ENCODE measurements at places on chromosomes 6 and 20. TPM values are rescaled to one million over a fixed set of nuclear protein-coding genes. Genes with fewer than 3 reads are reported as not detected.
A peak's percentile ranks its signal among the peaks of the same experiment; 100 is the strongest.

DNA sequence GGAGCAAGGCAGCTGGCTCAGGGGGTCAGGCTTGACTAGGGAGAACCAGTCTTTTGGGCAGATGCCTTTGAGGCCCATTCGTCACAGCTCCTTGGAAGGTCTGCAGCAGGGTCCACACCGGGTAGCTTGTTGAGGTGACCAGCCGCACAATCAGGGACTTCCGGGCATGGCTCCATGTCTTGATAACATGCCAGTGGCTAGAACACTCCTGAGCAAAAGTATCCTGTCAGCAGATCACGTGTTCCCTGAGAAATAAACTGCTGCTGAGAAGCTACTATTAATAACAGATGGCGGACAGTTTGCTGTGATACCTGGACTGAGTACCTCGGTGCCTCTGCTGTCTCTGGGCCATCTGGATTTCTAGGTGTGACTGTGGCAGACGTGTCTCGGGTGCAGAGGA is 235.9 kb downstream of the PRKN start:
- DNase-seq, result no peak

SPEF1 gene
- polyA plus RNA-seq, result 2.3 TPM

LY86 gene
- 0.95 TPM for polyA plus RNA-seq

DNA sequence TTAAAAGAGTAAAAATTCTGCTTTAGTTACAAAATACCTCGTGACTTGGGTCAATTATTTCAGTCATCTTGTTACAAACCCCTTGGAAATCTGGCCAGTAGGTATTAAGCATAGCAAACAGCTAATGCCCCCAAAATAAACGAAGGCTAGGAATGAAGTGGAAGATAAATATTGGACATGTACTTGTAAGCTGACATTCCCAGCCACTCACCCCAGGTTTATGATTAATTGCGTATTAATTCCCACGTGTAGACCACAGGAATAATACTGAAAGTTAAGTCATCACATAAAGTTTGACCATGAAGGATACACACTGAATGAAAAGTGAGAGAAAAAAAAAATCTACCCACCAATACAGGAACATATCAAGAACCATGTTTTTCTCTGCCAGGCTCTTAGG is 936.5 kb upstream of the ADGRB3 start:
- no peak for DNase-seq

TRIM15 gene
- polyA plus RNA-seq, result 0.53 TPM

DNA sequence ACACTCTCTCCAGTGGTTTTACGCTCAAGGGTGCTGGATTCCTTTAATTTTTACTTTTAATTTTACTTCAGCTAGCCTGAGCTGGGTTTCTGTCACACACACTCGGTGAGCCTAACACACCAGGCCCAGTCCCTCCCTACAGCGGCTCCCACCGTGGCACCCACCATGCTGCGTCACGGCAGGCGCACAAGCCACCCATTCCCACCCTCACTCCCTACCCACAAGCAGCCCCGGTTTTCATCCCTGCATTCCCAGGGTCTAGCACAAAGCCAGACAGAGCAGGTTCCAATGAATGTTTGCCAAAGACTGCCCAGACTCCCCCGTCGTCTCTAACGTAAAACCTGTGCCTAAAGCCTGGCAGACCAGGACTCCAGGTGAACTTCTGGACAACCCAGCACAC is 50.3 kb downstream of the MYH7B start:
- no peak for DNase-seq

DNA sequence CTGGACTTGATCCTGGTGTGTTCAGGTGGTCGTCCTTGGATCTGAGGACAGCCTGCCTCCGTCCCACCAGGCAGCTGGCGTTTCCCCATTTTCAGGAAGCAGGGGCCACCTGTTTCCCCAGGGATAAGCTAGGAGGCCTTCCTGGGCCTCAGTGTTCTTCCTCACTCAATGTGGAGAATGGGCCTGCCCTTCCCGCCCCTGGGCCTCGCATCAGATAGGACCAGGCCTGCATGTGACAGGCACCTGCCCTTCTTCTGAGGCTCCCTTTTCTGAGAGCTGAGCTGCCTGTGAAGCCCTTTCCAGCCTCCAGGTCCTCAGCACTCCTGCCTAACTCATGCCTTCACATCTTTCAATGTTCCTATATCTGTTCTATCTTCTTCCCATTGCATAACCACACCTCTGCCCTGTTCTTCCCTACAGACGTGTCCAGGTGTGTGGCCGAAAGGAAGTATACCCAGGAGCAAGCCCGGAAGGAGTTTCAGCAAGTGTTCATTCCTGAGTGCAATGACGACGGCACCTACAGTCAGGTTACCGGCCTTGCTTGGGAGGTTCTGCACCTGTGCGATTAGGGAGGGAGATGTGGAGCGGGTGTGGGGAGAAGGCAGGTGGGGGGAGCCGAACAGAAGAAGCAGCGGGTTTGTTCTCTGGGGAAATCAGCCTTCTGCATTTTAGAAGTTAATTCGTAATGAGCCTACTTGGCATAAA is 85.1 kb downstream of the SMOC2 start:
- no peak for DNase-seq

DNA sequence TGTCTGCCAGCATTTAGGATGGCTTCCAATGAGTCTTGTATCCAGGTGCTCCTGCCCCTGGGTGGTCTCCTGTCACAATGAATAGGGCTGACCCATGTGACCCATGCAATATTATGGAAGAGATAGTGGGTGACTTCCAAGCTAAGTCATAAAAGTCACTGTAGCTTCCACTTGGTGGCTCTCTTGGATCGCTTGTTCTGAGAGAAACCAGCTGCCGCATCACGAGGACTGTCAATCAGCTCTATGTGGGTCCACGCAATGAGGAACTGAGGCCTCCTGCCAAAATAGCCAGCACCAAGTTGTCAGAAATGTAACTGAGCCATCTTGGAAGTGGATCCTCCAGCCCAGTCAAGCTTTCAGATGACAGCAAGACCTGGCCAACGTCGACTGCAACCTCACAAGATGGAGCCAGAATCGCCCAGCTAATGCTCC is 14.9 kb upstream of the MATN4 start:
- DNase-seq, result no peak

DNA sequence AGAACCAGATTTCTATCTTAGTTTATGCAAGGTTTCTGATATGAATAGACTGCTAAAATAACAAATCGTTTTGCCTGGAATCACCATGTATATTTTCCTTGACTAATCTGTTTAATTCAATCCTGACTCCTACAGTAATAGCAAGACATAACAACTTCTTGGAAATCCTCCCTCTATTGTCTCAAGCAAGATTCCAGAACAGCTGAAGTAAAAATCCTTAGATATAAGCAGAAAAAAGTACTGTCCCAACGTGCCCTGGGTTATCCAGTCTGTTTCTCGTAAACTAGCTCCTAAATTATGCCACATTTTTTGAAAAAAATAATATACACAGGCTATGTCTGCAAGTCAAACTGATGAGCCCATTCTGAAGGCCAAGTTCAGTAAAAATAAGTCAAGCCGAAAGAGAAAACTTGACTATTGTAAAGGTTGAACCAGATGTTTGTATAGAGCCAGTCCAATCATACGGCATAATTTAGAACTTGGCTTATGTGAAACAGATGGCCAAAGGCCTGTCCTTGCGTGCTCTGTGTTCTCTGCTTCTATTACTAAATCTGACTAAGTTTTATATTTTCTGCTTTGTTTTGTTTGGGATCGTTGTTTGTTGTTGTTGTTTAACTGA is 341.6 kb upstream of the NRSN1 start:
- DNase-seq, result no peak

DNA sequence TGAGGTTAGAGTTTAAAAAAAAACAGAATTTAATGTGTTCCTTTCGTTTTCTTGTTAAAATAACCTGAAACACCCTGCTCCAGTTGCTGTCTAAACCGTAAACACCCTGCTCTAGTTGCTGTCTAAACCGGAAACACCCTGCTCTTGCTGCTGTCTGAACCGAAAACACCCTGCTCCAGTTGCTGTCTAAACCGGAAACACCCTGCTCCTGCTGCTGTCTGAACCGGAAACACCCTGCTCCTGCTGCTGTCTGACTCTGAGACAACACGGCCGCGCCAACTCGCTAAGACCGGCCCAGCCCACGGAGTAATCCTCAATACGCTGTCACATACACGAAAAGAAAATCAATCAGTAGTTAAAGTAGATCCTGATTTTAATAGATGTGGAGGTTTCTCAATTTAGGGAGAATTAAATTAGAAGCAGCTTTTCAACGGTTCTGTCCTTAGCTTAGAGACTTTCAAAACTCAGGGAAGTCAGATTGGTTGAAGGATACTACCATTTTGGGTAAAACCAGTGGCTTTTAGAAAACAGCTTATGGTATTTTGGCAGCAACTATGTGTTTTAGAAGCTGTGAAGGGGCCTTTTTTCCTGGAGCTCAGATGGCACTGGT is 98.3 kb downstream of the RAMACL start:
- peak; percentile 54 for DNase-seq

DNA sequence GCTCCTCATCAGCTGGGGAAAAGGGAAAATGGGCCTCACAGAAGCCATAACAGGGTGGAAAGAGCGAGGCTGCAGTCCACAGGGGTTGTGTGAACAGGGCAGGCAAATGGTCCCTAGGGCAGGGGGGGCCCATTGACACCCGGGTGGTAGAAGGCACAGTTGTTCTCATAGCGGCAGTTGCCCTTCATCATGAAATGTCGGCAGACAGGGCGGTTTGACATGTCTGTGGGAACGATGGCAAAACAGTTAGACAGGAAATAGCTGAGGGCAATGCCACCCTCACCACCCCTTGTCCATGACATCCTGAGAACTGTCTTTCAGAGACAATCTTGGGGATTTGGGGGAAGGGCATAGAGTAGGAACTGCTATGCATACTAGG is 15.6 kb downstream of the PPP1R10 start:
- no peak for DNase-seq

Data from renal pelvis (tissue), 12 donors.